ENCODE measurements at places on chromosomes 5 and 9. TPM values are rescaled to one million over a fixed set of nuclear protein-coding genes. Genes with fewer than 3 reads are reported as not detected.

DNA sequence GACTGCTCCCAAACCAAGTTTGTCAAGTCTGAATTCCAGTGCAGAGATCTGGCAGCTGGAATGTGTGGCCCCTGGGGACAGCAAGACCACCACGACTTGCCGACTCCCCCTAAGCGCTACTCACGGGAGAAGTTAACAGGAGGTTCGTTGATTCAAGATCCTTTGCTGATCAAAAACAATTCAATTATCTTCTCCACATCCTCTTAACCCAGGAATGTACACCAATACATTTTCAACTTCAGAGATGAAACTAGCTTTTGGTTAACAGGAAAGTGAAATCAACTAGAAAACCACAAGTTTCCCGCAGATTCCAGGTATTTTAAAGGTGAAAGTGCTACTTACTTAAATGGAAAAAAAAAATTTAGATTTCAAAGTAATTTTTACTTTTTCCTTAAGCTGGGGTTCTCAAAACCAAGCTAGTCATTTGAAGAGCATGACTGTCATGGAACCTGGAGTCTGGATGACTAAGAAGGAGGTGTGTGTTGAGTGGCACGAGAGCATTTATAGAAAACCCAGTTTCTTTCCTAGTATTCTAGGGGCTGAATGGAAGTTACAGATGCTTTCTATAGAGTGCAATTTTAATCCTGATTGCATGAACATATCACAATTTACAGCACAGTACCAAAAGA is 257.5 kb upstream of the PANK3 start:
- DNase-seq: no peak

DNA sequence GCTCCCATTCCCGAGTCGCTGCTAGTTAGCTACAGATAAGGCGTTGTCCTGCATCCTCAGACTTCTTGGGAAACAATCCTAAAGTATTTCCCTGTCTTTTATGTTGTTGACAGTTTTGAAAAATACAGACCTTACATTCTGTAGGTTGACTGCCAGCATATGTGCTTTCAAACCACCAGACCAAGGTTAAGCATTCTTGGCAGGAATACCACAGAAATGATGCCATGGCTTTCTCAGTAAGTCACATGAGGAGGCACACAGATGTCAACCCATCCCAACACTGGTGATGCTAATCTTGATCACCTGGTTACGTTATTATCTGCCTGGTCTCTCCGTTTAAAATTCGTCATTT is 871 bp downstream of the GLE1 start:
- DNase-seq: no peak

DNA sequence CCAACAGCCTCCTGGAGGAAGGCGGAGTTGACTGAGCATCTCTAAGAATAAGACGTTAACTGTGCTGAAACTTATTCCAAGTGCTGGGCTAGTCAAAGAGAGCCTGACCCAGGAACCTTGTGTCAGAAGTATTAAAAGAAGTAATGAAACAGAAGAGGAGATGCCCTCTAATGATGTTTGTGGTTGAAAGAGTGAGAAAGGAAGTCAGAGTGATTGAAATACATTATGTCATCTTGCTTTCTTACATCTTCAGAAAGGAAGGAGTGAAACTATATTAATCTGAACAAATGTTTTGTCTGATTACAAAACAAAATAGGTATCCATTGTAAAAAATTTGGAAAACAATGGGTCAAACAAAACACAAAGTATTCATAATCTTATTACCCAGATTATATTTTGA is 460.7 kb downstream of the NTRK2 start:
- no peak for DNase-seq

DNA sequence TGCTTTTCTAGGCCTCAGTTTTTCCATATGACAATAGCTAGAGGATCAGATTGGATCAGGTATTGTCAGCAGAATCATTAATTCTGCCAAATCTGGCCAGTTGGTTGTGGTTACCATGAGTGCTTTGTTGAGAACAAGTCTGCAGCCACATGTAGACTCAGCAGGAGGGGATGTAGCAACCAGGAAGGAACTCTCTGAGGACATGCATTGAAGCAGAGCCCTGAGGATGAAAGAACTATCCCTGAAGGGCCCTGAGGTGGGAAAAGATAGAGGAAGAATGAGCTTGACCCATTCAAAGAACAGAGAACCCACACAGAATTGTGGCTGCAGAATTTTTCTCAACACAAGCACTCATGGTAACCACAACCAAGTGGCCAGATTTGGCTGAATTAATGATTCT is 60.1 kb upstream of the AFAP1L1 start:
- no peak for DNase-seq

DNA sequence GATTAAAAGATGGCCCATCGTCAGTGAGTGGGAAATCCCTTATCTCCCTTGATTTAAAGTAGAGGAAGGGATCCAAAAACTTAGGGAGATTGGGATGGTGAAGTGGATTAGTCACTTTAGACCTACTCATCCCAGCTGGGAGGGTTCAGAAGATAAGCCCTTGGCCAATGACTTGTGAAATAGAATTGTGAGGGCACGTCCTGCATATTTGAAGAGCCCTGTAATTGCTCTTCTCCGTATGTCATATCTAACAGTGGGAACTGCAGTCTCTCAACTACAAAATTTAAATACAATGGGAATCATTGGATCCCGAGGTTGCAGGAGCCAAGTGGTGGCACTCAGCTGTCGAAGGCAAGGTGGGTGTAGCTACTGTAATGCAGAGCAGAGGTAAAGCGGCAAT is 65.4 kb upstream of the C9orf72 start:
- DNase-seq: no peak

Gene PCDHA9
- not detected for total RNA-seq

Gene PCDHGB4
- 6.3 TPM for total RNA-seq

Gene ARL14EPL
- total RNA-seq: not detected

Gene RALGPS1
- total RNA-seq: 8.2 TPM

Gene TMEM252
- not detected for total RNA-seq
